ENCODE measurements at places on chromosomes 16 and 17.
A peak's percentile ranks its signal among the peaks of the same experiment; 100 is the strongest.

DNA sequence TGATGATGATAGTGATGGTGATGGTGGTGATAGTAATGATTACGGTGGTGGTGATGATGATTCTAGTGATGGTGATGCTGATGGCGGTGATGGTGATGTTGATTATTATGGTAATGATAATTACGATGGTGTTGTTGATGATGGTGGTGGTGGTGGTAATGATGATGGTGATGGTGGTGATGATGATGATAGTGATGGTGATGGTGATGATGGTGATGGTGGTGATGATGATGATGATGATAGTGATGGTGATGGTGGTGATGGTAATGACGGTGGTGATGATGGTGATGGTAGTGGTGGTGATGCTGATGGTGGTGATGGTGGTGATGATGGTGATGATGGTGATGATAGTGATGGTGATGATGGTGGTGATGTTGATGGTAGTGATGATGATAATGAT is 370.0 kb downstream of the CDH13 start:
- DNase-seq: no peak

- no peak for DNase-seq
These were observed 5.4 kb upstream of the PSMC5 start for GRCh38 chr17:63821804-63822203.

GRCh38 chr17:41547921-41548843 is 20.1 kb upstream of the KRT19 start:
- peak; percentile 81 for DNase-seq

DNA sequence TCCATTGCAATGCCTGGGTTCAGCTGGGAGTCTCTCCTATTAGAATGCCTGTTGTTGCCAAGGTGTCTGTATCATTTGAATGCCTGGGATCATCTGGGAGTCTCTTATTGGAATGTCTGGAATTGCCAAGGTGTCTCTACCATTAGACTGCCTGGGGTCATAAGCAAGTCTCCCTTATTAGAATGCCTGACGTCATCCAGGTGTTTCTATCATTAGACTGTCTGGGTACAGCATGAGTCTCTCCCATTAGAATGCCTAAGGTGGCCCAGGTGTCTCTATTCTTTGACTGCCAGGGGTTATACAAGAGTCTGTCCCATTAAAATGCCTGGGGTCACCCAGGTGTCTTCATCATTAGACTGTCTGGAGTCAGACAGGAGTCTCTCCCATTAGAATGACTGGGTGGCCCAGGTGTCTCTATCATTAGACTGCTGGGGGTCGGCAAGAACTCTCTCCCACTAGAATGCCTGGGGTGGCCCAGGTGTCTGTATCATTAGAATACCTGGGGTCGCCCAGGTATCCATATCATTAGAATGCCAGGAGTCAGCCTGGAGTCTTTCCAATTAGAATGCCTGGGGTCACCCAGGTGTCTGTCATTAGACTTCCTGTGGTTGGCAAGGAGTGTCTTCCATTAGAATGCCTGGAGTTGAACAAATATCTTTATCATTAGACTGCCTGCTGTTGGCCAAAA is 2274.0 kb downstream of the TP53TG3F start:
- no peak for DNase-seq

- DNase-seq: peak; percentile 62
These were observed 28.8 kb downstream of the ZCCHC14 start for GRCh38 chr16:87463722-87464690.

- DNase-seq: peak; percentile 24
These were observed 100.5 kb downstream of the XYLT1 start for GRCh38 chr16:17370223-17370707.

DNA sequence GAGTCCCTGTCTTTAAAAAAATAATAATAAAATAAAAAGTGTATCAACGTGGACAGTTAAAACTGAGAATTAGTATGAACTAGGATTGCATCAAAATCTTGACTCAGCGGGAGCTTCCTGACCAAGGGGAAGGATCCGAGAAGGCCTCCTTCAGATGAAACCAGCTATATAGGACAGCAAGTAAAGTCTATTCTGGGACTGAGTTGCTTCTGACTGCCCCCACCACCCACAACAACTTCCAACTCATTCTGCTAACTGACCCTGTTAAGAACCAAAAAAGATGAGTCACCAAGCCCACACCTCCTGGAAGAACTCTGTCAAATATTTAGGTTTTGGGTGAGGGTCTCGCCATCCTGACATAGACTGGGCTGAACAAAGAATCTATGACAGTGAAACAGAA is 24.9 kb downstream of the MPP3 start:
- DNase-seq: no peak

DNA sequence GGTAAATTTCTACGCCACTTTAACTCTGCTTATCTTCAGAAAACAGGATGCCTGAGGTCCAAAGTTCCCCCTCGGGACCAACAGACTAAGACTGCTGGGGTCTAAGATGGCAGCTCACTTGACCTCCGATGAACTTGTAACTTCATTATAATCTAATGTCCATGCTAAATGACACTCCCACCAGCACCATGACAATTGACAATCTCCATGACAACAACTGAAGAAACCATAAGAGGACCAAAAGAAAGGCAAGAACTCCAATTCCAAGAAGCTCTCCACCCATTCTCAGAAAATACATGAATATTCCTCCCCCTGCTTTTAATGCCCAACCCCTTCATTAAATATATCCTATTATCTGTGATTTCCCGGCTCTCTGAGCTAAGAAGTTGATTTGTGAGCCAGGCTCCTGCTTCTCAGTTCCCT is 7.5 kb downstream of the CCL4 start:
- DNase-seq: no peak

GRCh38 chr16:12097523-12098428 is 121.2 kb downstream of the SNX29 start:
- DNase-seq: no peak

GRCh38 chr16:55495616-55496289 is 13.1 kb upstream of the LPCAT2 start:
- no peak for DNase-seq

DNA sequence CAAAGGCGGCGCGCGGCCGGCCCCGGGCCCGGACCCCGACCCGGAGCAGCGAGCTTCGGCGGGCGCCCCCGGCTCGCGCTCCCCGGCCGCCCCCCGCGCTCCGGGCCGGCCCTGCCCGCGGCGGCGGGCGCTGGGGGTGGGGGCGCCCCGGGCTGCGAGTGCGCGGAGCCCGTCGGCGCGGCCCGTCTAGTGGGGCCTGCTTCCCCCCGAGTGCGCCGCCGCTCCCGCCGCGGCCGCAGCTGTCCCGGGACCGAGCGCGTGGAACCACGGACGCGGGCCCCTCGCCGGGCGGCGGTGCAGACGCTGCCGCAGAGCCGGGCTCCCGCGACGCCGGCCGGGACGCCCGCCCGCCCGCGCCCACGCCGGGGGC is 308 bp downstream of the ADCY9 start:
- DNase-seq: no peak

- DNase-seq: peak; percentile 35
These were observed 34.4 kb downstream of the CMIP start for GRCh38 chr16:81478876-81479511.

DNA sequence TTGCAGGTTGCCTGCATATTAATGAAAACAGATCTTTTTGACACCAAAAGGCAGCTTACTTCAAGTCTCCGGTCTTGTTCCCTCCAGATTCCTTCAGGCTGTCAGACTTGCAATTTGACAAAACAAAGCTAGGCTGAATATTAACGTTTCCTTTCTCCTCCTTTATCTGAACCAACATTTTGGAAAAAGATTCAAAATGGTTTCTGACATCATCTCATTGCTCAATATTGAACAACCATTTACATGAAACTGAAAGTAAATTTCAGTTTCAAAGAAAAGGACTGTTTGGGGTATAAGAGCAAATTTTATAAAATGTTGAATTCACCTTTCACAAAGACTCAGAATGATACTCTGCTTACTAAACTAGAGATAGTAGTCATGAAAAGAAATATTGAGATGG is 521.8 kb downstream of the KCNJ2 start:
- DNase-seq: no peak

GRCh38 chr16:89843409-89844350 is 15.4 kb downstream of the SPIRE2 start:
- DNase-seq: no peak

DNA sequence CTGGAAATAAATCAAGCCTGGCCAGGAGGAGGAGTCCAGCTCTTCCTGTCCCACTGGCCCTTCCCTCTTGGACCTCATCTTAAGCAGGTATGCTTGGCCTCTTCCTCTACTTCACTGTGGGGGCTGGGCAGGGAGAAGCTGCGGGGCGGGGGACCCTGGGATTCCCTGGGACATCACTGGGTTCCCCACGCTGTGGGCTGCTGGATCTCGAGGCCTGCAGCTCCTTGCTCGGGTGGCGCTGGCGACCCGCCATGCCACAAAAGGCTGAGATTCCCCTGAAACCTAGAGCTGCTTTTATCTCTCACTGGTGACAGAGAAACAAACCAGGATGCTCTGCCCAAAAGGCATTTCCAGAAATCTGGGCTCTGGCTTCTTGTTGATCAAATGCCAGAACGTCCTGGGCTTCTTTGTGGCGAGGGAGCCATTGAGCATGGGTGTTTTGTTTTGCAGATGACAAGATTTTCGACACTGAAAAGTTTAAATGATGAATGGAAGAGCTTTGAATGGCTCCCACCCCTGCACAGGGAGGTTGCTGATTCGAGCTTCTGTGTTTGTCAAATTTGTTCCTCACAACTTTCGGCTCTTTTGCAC is 8.6 kb upstream of the PGS1 start:
- no peak for DNase-seq

- no peak for DNase-seq
These were observed 24.4 kb downstream of the NAA60 start for GRCh38 chr16:3467921-3468320.

- DNase-seq: no peak
These were observed 2.3 kb downstream of the MYO15B start for GRCh38 chr17:75589919-75590303.

GRCh38 chr17:2704031-2704889 is 7.3 kb downstream of the CLUH start:
- no peak for DNase-seq

DNA sequence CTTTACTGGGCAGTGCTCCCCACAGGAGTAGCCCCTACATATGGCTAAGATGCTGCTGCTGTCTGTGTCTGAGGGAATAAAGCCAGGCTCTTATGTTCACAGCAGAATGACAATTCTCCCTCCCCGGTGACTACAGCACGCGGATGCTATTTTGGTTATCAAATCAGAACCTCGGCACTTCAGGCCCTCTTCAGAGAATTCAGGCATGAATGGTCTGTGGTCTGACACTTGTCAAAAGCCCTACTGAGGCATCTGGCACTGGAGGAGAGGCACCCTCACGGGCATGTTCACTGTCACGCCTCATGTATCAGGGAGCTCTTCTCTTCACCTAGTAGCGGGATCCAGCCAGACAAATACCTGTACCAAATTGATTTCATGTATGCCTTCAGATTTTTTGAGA is 30.4 kb downstream of the KIAA0513 start:
- DNase-seq: no peak

GRCh38 chr17:17713839-17714238 is 32.6 kb downstream of the RAI1 start:
- DNase-seq: no peak

GRCh38 chr17:45342871-45343526 is 26.2 kb upstream of the MAP3K14 start:
- no peak for DNase-seq

- no peak for DNase-seq
These were observed 636.7 kb upstream of the KIF2B start for GRCh38 chr17:53186001-53186400.

- DNase-seq: no peak
These were observed 3.1 kb upstream of the CD300LD start for GRCh38 chr17:74595037-74595750.

DNA sequence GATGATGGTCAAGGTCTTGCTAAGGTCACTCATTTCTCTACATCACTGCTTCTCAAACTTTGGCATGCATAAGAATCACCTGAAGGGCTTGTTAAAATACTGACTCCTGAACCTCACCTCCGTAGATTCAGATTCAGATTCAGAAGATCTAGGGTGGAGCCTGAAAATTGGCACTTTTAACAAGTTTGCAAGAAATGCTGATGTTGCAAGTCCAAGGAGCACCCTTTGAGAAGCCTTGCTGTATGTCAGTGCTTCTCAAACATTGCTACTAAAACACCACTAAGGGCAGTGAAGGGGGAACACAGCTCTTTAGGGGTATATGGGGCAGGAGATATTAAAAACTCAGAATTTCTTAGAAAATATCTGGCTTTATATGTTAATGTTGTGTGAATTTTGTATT is 13.7 kb upstream of the MYH1 start:
- no peak for DNase-seq

DNA sequence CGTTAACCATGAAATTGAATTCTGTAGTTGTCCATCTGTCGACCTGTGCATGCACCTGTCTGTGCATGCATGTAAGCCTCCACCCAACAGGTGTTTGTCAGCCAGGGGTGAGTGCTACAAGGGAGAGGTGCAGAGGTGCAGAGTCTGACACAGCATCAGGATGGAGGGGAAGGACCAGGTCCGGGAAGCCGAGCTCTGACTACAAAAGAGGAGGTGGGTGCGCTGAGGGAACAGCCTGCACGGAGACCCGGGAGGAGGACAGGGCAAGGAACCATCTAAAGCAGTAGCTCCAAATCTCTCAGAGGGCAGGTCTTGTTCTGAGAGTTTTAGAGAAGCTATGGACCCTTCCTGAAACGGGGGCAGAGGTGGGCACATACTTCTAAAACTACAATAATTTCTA is 54.1 kb downstream of the B9D1 start:
- no peak for DNase-seq
